Stimulated activated CD4-positive, alpha-beta T cell treated with anti-CD3 and anti-CD28 coated beads, Interleukin-1b, Interleukin-23, amount 100 ng/mL, for 48 hours (primary cell): ENCODE measurements at places on chromosomes 13 and 19.

- DNase-seq: no peak
Observed at GRCh38 chr19:29805031-29805965, 6.5 kb upstream of the CCNE1 start.

DNA sequence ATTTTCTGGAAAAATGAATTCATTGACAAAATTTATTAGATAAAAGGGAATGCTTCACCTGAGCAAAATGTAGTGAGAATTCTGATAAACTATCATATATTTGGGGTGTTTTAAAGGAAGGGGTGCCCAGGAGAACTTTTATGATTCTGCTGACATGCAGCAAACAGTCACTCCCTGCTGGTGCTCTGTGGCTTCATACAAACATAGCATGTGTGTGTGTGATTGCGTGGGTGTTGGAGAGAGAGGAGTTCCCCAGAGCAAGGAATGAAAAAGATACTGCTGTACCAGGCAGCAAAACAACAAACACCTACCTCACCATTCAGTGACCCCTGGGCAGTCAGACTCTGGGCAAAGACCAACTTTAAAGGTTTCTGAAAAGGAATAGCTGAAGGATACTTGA is 546.7 kb downstream of the RFC3 start:
- DNase-seq: no peak

- no peak for DNase-seq
Observed at GRCh38 chr19:37077501-37077933, 716 bp upstream of the ZNF420 start.

DNA sequence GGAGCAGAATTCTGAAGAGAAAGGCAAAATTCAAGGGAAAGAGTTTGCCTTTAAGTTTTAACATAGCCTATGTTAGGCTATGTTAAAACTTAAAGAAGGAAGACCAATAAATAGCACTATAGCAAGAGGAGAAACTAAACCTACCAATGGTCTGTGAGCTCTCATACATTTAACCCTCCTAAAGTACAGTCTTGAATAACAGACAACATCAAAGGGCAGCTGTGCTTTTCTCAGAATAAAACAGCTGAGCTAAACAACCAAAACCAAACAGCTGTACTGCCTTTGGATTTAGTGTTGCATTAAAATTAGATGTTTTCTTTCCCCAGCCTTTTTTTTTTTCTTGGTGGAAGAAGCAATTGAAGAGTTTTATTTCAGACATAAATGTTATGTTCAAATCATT is 34.0 kb downstream of the KLF5 start:
- DNase-seq: no peak

- DNase-seq: no peak
Observed at GRCh38 chr19:575527-576506, 3.4 kb downstream of the BSG start.

DNA sequence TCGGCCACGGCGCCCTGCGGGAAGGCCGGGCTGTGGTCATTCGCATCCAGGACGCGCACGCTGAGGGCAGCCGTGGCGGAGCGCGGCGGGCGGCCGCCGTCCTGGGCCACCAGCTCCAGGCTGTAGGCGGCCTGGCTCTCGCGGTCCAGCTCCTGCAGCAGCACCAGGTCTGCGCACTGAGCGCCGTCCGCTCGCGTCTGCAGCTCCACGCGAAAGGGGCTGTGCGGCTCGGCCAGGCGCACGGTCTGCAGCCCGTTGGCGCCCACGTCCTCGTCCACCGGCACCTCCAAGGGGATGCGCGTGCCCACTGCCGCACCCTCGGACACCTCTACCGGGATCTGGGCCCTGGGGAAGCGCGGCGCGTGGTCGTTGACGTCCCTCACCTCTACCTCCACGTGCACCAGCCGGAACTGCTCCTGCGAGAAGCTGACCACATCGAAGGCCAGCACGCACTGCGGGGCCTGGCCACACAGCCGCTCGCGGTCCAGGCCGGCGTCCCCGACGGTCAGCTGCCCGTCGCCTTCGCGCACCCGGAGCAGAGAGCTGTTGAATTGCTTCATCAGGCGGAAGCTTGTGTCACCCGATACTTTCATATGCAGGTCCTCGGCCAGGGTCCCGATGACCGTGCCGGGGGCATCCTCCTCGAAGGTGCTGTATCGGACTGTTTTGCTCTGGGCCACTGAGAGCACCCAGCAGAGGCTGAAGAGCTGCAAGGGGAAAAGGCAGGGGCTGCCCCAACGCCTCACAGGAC is 583 bp downstream of the PCDH8 start:
- DNase-seq: no peak

- DNase-seq: no peak
Observed at GRCh38 chr19:14670408-14670807, 4.2 kb downstream of the ADGRE3 start.

GRCh38 chr19:31070146-31071065 is 278.8 kb downstream of the TSHZ3 start:
- DNase-seq: no peak

DNA sequence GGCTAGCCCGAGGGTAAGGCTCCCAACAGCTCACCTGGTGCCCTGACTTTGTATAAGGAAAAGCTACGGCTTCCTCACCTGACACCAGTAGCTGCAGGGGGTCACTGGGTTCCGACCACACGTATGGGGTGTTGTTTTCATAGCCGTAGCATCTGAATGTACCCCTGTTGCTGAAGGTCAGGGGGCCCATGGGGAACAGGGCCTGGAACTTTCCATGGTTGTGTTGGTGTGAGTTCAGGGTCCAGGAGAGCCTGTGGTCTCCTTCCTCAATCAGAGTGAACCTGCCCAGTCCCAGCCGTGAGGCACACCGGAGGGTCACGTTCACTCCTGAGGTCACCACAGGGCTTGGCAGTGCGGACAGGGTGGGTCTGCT is 1.1 kb downstream of the LILRA4 start:
- DNase-seq: no peak

DNA sequence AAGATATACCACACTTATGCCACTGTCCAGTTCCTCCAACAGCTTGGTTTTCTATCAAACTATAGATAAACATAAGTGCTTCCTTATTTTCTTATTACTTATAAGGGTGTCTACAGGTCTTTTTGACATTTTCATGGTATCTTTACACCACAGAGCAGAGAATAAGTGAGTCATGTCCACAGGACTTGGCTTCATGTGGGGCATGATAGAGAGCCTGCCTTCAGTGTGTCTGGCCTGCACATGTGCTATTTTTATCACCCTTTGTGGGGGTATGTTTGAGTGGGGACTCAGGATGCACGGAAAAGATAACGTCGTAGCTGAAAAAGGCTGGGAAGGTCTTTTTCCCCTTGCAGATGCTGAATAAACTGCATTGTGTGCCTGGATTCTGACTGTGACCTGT is 8.1 kb upstream of the STOML3 start:
- DNase-seq: no peak

GRCh38 chr13:100301418-100301817 is 212.5 kb downstream of the PCCA start:
- DNase-seq: no peak

GRCh38 chr13:84500016-84500415 is 617.7 kb upstream of the SLITRK1 start:
- DNase-seq: no peak

- no peak for DNase-seq
Observed at GRCh38 chr13:107200491-107200890, 632.6 kb upstream of the ARGLU1 start.

DNA sequence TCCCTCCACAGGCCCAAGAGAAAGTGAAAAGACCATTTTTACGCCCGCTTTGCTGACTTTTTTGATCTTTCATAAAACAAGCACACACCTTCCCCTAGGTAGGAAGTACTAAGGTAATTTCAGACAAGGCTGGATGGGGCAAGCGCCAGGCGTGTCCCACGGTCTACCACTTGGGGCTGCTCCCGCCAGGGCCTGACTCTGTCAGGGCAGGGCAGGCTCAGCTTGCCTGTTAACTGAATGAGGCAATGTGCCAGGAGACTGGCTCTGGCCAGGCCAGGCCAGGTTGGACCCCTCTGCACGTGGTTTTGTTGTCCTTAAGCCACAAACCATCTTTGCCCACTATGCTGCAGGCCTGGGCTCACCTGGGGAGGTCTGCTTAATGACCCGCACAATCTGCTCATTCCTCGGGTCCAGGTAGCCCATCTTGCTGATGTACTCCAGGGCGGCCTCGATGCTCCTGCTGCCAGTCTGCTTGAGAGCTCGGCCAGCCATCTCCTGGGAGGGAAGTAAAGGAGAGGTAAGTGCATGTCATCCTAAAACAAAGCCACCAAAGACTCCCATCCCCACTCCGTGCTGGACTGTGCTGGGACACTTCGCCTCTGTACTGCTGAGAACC is 70.4 kb downstream of the LATS2 start:
- no peak for DNase-seq

DNA sequence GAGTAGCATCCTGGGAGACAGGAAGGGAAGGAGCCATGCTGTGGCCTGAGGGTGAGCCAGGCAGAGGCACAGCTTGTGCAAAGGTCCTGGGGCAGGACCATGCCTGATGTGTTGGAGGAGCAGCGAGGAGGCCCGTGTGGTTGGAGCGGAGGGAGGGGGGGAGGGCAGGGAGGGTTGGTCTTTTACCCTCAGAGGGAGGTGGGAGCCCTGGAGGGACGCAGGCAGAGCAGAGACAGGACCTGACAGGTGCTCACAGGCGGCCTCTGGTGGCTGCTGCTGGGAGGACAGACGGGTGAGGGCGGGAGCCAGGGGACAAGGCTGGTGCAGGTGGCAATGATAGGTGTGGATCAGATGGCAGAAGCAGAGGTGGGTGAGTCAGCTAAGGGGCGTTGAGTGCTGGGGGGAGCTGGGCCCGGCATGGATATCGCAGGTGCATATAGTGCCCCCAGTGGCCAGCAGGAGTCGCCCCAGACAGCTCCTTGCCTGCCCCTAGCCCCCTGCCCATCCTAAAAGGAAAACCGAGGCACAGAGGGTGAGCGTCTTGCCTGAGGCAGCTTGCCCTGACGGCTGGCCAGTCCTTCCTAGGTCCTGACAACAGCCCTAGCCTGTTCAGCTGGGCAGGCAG is 9.8 kb upstream of the GNA15 start:
- peak; percentile 75 for DNase-seq

DNA sequence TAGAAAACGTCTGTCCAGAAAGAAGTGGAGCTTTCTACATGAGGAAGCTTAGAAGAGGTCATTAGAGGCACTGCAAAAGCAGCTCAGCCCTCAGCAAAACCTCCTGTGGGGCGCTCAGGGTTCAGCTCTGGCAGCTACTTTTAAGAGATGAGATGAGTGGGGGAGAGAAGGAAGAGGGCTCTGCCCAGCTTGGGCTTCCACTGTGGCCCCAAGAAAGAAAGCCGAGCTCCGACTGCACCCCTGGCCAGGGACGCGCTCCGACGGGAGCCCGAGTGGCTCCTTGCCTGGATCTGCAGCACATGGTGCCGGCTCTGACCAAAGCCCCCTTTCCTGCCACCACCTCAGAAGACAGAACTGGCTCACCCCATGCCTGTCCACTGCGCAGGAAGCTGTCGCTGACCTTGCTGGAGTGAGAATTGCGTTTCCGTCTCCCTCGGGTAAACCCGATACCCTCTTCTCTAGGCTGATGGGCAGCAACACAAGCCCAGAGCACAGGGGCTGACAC is 36.4 kb downstream of the NAXD start:
- no peak for DNase-seq

GRCh38 chr19:10688545-10689280 is 12.5 kb upstream of the QTRT1 start:
- no peak for DNase-seq

DNA sequence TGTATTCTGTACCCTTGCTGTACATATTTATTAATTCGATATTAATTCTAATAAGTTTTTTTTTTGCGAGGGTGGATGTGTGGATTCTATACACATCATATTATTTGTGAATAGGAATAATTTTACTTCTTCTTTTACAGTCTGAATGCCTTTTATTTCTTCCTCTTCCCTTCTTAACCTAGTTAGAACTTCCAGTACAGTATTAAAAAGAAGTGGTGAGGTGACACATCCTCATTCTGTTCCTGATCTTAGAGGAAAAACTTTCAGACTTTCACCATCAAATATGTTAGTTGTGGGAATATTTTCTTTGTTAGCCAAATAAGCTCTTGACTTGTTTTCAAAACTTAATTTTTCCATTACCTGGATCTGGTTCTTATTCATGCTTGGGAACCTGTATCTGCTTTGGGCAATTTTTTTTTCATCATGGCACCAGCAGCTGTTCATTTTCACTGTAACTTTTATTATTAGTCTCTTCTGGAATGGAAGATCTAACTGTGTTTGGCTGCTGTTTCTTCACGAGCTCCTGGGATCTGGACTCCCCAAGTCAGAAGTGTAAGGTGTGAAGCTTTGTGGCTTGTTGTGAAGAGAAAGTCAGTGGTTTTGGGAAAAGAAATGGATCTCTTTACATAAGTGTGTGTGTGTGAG is 33.1 kb downstream of the RGCC start:
- no peak for DNase-seq

- DNase-seq: peak; percentile 25
Observed at GRCh38 chr19:7515645-7516151, at the start of gene ZNF358. ZNF358 (plus strand) TSS chr19:7516103; CDS start chr19:7519243, 3,140 bp downstream.

DNA sequence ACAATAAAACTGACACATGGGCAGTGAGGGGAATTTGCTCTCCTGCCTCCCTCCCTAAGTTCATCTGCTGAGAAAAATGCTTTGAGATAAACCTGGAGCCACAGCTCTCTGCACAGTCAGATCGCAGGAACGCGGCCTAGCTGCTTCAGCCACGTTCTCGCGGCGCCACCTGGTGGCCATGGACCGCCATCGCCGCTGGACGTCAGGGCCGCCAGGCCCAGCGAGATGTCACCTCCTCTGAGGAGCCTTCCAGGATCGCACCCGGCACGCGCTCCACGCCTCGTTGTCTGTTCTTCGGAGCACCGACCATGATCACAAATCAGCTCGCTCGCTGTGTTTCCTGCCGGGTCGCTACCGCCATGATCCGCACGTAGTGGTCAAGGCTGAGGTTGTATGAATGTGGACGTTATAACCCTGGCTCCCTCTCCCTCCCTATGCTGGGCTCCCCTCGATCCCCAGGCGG is 20.6 kb upstream of the USP29 start:
- peak; percentile 61 for DNase-seq

GRCh38 chr19:616747-617526 is 16.4 kb downstream of the POLRMT start:
- no peak for DNase-seq

GRCh38 chr19:34847393-34847792 is 74.4 kb upstream of the ZNF599 start:
- DNase-seq: no peak

DNA sequence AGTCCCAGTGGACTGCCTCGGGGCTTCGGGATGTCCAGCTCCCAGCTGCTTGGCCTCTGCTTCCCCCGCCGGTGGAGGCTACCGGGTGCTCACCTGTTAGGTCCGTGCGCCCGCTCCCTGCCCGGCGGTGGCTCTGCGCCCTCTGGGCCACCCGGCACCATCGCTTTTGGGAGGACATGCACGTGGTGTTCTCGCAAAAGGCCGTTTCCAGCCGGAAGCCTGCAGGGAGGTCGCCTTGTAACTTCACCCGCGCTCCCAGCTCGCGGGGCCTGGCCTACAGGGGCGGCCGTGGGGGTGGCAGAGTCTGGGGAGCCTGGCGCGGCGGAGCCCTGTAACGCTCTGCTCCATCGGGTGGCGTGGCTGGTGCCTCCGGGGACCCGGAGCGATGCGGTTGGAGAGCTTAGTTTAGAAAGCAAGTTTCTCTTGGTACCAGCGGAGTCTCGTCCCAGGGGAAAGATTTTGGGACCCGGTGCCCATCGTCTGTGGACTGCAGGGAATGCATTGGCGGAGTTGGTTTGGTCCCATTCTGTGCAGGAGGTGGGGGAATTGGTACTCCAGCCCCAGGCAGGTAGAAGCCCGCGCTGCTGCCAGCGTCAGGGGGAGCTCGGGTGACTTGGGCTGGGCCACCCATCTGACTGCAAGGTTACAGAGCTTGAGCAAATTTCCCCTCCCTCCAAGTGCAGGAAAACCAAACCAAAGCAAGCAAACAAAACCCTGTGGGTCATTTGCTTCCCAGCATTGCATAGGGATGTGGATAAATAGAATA is 673 bp downstream of the SPATA13 start:
- peak; percentile 27 for DNase-seq

GRCh38 chr19:50702871-50703829 is 16.5 kb downstream of the SHANK1 start:
- no peak for DNase-seq
